Pancreas (tissue), 10 donors: ENCODE measurements at places on chromosomes 2 and 18. TPM values are rescaled to one million over a fixed set of nuclear protein-coding genes. Genes with fewer than 3 reads are reported as not detected.

- no peak overlapping the region for H3K4me3 ChIP-seq
- H3K27me3 ChIP-seq: no peaks in the 10 kb centered on the region
- H3K27ac ChIP-seq: no peak overlapping the region
- no peak for DNase-seq
- peaks cover 9% of the 10 kb centered on the region for H3K4me1 ChIP-seq
Measured at GRCh38 chr2:8368463-8368862, 313.4 kb upstream of the ID2 start.

The SLC5A6 gene
- 10.9 TPM for total RNA-seq

DNA sequence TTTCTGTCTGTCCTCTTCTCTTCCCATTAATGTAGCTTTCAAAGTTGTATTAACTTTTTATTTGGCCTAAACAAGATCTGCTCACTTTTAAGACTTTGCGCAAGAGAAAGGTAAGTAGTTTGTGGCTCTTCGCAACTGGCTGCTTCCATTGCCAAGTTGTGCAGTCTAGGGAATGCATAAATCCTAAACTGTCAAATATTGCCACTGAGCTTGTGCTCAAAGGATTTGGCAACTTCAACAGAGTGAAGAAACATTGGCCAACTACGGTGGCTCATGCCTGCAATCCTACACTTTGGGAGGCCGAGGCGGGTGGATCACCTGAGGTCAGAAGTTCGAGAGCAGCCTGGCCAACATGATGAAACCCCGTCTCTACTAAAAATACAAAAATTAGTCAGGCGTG is 826.4 kb downstream of the EPHA4 start:
- H3K27me3 ChIP-seq: no peaks in the 10 kb centered on the region
- no peaks in the 10 kb centered on the region for H3K4me1 ChIP-seq
- DNase-seq: no peak
- no peak overlapping the region for H3K27ac ChIP-seq

The KIF1A gene
- 76.0 TPM for total RNA-seq

- H3K27me3 ChIP-seq: no peaks in the 10 kb centered on the region
- H3K27ac ChIP-seq: no peak overlapping the region
- no peak for DNase-seq
- H3K36me3 ChIP-seq: no peaks in the 10 kb centered on the region
Measured at GRCh38 chr18:44039826-44040225, 640.9 kb upstream of the SETBP1 start.

The RTP5 gene
- not detected for total RNA-seq

The PSMD14 gene
- 17.8 TPM for total RNA-seq

The REG1B gene
- 30,154 TPM for total RNA-seq

DNA sequence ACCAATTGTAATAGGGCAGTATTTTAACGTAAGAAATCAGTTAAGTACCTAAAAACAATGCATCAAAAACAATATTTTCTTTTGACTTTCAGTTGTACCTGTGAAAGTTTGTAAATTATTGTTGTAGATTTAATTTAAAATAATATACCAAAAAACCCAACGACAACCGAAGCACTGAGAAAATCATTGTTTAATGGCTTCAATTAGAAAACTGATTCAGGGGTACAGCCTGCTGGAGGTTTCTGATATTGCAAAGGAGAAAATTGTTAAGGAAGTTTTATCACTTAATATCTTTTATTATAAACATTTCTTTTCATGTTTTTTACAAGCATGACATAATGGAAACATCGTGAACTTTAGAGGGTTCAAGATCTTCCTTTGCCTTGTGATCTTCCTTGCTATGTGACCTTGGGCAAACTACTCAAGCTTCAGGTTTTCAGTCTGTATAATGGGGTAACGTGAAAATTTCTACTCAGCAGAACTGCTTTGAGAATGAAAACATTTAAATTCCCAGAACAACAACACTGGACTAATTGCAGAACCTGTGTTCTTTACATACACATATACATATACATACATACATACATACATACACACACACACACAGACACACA is 76.3 kb upstream of the GLS start:
- no peaks in the 10 kb centered on the region for H3K4me1 ChIP-seq
- DNase-seq: no peak
- no peaks in the 10 kb centered on the region for H3K27me3 ChIP-seq
- no peak overlapping the region for H3K4me3 ChIP-seq
- H3K27ac ChIP-seq: no peak overlapping the region

DNA sequence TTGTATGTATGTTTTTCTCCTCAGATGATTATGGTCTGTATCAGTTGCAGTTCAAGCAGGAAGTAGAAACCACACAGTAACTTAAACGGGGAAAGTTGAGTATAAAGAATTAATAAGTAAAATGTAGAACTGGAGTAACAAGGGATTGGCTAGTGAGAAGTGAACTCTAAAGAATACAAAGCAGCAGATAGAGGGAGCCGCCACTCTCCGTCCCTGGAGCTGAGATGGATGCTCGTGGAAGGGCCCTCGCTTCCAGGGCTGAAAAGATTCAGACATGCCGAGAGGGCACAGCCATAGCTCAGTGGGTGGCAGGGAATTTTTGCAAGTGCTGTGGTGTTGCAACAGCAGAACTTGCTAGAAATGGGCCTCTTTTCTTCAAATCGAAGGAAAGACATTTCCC is 155.8 kb downstream of the COL6A3 start:
- no peaks in the 10 kb centered on the region for H3K27me3 ChIP-seq
- no peaks in the 10 kb centered on the region for H3K36me3 ChIP-seq
- no peak overlapping the region for H3K27ac ChIP-seq
- DNase-seq: no peak
